Muscle of leg (tissue), 16 donors: ENCODE measurements at places on chromosomes 3 and 15.

- no peak for DNase-seq
Measured at GRCh38 chr3:24673596-24673995, 178.9 kb upstream of the THRB start.

GRCh38 chr15:64755427-64755940, 19.9 kb downstream of the RBPMS2 start:
- DNase-seq, result no peak

- DNase-seq, result no peak
Measured at GRCh38 chr15:92579931-92580470, 75.6 kb downstream of the FAM174B start.

GRCh38 chr3:52794612-52795099, at the start of gene ITIH3:
TSS of gene ITIH3 (plus strand) at chr3:52794796. CDS start at chr3:52794804, 8 bp downstream.
- DNase-seq, result no peak

DNA sequence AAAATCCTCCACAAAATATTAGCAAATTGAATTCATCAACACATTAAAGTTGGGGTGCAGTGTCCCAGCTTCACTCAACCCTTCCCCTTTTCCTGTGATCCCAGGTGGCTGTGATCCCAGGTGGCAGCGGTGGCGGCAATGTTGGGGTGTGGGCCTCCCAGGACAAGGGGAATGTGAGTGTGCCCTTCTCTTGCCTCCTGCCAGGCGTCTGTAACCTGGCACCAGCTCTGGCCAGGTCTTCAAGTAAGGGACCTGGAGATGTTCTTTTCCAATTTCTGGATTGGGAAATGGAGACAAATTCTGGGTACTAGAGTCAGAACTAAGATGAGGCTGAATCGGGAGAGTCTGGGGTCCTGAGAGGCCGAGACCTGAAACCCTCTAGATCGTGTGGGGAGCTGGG, 20.1 kb downstream of the GOLGA6A start:
- DNase-seq, result no peak

GRCh38 chr3:115381573-115381912, 234.5 kb upstream of the ZBTB20 start:
- peak; percentile 18 for DNase-seq

- DNase-seq, result no peak
Measured at GRCh38 chr3:30974071-30974470, 79.6 kb upstream of the GADL1 start.

DNA sequence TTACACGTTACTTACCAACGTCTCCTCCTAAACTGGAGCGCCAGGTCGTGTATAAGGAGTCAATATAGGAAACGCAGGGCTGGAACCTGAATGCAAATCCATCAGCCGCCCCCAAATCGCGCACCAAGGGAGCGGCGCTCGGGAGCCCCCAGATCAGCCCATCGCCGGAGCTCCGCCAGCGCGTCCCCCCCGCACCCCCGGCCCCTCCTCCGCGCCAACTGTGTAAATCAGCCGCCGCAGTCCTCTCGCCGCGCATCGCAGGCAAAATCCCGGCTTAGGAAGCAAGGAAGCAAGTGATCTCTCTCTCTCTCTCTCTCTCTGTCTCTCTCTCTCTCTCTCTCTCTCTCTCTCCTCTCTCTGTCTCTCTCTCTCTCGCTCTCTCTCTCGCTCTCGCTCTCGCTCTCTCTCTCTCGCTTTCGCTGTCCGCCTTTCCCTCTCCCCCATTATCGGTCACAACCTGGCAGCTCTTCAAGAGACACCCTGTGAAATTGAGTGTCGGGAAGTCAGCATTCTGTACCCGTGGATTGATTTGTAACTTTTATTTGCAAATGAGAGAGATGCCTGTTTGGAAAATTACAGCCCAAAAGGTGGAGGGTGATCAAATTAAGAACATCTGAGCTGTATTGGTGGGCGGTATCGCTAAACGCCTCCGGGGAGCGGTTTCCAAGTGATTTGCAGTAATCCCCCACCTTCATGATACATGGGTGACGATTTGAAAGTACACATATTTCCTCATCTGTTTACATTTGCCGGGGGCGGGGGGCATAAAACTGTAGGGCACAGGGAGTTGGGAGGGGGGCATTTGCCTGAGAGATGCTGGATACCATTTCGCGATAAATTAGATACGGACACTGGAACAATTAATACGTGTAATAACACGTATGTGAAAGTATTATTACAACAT, 645 bp upstream of the SLITRK3 start:
- peak; percentile 43 for DNase-seq

DNA sequence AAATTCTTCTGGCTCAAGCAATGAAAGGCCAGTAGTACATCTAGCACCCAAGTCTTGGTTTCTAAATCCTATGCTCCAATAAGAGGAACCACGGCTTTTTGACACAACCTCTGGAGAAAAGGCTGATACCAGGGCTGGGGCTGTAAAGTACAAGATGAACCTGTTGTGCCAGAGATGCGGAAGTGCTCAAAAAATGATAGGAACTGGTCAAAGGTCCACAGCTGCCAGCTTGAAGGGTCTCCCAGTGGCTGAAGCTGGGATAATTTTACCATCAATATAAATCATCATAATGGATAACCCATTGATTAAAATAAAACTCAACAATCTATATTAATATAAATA, 558 bp upstream of the NCEH1 start:
- DNase-seq, result no peak

DNA sequence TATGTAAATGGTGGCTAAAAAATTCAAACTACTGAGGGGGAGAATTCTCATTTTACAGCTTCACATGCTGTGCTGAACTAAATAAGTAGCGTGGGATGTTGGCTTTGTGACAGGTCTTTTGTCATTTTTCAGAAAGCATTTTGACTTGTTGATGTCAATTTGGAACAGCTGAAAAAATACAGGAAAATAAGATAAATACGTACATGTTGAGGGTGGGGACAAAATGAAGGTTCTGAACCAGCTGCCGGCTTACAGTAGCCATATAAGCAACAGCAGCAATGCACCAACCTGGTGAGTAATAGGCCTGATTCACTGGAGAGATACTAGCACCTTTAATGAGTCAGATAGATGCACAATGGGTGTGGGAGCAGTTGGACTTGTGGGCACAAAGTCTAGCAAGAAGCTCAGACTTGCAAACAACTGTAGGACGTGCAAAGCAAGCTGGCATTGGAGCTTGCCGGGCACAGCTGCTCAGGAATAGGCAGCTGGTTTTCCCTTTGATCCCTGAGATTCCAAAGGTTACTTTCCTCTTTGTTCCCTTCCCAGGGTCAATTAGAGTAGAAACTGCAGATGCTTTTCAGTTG, 12.9 kb downstream of the B3GNT5 start:
- DNase-seq, result peak; percentile 44

- DNase-seq, result peak; percentile 3
Measured at GRCh38 chr3:85780806-85781205, 822.0 kb downstream of the CADM2 start.
